ENCODE measurements at places on chromosomes 6 and 20. TPM values are rescaled to one million over a fixed set of nuclear protein-coding genes. Genes with fewer than 3 reads are reported as not detected.

Gene MEI4
- not detected for polyA plus RNA-seq

Gene MCCD1
- polyA plus RNA-seq = not detected

DNA sequence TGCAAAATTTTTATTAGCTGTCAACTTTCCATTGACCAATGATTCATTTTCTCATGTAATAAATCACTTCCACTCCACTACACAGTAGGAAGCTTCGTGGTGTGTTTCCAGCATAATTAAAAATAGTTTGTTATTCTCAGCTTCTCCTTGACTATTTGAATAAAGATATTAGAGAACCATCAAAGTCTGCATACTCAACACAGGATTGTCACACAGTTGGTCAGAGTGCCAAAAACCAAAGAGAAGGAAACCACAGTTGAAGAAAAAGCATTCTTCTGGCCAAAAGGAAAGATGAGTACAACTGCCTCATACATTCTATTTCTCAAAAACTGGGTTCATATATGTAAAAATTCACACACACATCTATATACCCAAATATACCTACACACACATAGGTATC lies 455.1 kb upstream of the HSF2 start:
- no peak for DNase-seq

Gene TLDC2
- polyA plus RNA-seq = 0.17 TPM

GRCh38 chr6:6620766-6621425 lies 32.4 kb downstream of the LY86 start:
- no peak for DNase-seq

DNA sequence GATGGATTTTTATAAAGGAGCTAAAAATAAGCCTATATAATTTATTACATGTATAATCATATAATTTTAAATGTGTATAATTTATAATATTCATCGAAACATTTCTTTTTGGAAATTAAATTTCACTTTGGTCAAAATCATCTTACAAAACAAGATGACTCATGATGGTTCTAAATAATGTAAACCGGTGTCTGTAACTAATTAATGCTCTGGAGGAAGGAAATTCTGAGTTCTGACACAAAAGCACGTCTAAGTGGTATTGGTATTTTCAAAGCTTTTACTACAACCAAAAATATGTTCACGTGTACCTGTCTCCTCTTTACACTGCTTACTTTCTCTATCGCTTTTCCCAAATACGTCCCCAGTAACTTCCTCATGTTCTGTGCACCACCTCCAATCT lies 134.1 kb downstream of the MTHFD1L start:
- no peak for DNase-seq

GRCh38 chr6:136161950-136162349 lies 88.2 kb downstream of the MTFR2 start:
- no peak for DNase-seq

Gene SLC2A4RG
- polyA plus RNA-seq = 3.8 TPM

GRCh38 chr6:160365117-160365516 lies 16.9 kb downstream of the SLC22A3 start:
- no peak for DNase-seq

DNA sequence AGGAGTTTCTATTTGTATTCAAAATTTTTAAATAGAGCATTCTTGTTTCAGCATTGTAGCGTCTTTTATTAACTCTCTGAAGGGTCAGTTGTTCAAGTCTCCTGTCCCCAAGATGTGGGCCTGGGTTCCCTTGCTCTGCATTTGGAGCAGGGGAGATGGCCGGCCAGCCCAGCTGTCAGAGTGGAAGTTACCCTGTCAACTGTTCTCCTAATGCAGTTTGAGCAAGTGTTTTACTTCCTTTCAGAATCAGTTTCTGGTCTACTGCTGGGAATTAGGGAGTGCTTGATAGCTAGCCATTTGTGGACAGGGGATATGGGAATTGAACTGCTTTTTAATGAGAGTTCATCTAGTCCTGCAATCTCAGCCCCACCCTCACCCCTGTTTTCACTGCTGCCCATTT lies 116.6 kb downstream of the QKI start:
- no peak for DNase-seq

DNA sequence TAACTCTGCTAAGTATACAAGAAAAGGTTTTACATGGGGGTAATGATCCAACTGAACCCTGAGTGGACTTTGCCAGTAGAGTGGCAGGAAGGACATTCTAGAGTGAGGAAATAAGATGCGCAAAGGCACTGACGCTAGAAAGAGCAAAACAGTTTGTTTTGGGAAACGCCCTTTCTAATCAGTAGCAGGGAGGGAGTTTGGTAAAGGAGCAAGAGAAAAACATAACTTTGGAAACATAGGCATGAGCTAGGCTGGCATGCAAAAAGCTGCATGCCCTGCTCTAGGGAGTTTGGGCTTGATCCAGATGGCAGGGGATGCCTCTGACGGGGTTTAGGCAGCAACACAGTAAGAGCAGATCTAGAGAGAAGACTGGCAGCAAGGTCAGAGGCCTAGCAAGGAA lies 135.2 kb downstream of the DST start:
- no peak for DNase-seq

Gene ZSCAN23
- 1.7 TPM for polyA plus RNA-seq

DNA sequence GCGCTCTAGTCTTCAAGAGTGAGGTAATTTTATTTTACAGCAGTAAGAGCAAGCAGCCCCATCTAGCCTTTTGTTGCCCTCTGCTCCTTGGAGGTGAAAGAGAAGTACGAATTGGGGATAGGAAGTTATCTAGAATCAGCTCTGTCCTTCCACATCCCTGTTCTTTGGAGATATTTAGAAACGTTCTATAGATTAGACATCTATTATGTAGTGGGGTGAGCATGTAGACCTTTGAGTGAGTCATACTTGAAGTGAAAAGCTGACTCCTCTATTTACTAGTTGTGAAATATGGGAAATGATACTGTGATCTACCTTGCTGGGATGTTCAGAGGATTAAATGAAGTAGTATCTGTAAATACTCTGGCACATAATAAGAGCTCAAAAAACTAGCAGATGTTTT lies 36.0 kb upstream of the SLC35D3 start:
- DNase-seq = no peak

- DNase-seq = no peak
Observed at GRCh38 chr20:1327241-1327653, 1.7 kb downstream of the SDCBP2 start.

All from naive thymus-derived CD8-positive, alpha-beta T cell (primary cell).